ENCODE measurements at places on chromosomes 1 and 21.

DNA sequence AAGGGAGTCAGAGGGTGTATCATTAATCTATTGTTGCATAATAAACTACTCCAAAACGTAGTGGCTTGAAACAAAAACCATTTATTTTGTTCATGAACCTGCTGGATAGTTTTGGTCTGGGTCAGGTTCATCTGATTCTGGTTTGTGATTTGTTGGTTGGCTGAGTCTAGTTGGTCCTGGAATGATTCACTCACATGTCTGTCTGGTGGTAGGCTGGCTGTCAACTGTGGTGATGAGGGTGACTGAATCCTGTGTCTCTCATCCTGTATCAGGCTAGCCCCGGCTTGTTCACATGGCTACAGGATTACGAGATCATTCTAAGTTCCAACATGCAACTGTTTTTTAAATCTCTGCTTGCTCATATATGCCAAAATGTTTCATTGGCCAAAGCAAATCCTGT is 22.5 kb upstream of the SIKE1 start:
- DNase-seq = no peak

- peak; percentile 64 for DNase-seq
These were observed 105.9 kb upstream of the HNRNPU start for GRCh38 chr1:244970236-244970743.

DNA sequence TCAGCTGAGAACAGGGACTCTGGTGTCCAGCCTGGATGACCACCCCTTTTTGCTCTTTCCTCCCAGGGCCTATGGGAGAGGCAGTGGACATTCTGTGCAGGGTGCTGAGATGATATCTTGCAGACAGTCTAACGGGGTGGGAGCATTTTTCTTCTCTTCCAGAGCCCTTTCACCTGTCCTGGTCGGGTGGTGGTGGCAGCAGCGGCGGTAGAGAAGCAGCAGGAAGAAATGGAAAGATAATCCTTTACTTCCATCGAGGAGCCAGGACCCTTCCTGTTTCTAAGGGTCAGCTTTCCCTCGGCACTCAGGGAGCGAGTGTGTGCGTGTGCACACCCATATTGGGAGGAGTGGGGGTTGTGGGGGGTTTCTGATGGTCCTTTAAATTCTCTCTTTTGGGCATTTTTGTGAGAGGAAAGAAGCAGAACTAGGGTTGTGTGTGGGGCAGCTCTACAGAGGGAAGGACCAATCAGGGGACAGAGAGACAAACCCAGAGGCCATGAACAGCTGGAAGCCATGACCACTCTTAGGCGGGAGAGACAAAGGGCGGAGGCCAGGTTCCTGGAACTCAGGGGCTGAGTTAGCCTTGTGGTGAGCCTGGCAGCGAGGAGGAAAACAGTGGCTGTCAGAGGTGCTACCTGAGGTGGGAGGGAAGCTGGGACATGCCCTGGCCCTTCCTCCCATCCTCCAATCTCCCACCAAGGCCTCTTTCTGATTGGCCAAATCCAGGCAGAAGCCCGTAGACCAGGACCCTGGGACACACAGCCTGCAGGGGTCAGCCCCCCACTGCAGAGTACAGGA is 31.2 kb upstream of the CSF3R start:
- DNase-seq = no peak

DNA sequence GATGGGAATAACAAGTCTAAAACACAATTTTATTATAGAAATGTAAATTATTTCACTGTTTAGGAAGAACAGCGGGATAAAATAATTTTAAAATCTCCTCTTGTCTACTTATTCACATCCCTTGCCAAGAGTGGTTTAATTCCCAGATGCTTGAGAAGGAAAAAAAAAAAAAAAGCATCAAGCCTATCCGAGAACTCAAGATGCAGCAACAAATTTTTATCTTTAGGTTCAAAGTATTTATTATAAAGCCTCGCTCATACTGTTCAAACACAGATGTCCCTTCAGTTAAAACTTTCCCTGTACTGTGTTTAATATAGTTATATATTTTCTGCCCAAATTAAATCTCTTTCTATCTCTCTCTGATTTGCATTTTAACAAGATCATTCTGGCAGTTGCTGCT is 1615.8 kb downstream of the PLA2G4A start:
- no peak for DNase-seq

- DNase-seq = no peak
These were observed 75.1 kb downstream of the LAMC1 start for GRCh38 chr1:183098317-183098716.

DNA sequence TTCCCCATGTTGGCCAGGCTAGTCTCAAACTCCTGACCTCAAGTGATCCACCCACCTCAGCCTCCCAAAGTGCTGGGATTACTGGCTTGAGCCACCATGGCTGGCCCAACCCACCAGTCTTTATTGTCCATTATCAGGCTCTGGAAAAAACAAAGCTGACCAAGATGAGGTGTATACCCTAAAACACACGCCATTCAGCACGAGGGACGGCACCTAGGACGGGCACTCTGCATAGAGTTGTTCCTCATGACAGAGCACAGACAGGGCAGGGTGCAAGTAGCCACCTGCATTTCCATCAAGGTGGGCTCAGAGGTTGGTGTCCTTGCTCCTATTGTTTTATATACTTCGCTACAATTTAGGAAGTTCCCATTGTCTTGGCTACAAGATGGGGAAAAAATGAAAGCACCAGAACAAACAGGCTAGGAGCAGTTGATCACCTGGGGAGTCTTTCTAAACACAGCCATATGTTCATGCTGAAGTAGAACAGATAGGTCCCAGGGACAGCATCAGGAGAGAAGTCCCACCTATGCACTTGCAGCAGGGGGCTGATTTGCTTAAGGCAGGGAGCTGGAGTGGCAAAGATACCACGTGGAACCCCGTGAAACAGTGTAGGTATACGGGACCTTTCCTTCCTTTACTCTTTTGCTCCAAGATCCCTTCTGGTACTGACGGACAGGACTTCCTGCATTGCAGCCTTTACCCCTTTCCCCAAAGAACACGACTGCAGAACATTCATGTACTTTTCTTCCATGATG is 4.5 kb downstream of the KRTCAP2 start:
- DNase-seq = no peak

- no peak for DNase-seq
These were observed 466.1 kb downstream of the KCNT2 start for GRCh38 chr1:196142111-196142640.

GRCh38 chr1:2212532-2213491 is 15.3 kb upstream of the SKI start:
- DNase-seq = peak; percentile 51

DNA sequence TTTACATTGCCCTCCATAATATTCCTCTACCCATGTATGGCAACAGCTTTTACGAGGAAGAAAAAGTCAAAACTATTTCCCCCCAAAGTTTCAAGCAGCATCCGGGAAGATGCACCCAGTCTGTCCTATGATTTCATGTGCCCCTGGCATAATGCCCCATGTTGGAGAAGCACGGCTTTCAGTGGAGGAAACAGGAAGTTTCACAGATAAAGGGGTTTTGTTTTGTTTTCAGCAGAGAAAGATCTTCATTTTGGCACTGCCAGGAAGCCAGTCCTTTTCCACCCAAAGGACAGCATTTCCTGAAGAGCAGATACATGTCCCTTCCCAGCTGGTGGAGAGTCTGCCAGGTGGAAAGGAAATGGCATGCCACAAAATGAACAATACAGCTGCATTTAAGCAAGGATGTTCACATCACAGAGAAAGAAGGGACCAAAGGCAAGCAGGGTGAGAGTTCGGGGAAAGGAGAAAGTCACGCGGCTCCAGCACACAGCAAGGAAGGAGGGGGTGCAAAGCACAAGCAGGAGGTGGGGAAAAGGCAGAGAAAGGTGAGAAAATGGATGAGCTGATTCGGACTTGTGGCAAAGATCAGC is 95.3 kb upstream of the HIVEP3 start:
- DNase-seq = no peak

DNA sequence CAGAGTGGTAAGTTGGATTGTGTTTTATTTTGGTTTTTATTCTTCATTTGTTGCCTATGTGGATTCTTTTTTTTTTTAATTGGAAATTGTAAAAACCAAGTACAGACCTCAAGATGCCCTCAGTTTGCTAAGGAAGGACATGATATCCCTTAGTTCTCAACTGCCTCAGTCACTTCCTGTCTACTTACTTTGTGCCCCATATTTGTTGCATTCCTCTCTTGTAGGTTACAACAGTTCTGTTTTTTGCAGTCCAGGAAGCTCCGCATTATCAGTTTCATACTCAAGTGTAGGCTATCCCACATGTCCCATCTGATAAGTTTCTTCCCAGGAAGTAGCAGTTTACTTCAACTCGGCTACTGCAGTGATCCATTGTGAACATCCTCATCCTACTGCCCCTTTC is 82.0 kb downstream of the RPAP2 start:
- DNase-seq = no peak

DNA sequence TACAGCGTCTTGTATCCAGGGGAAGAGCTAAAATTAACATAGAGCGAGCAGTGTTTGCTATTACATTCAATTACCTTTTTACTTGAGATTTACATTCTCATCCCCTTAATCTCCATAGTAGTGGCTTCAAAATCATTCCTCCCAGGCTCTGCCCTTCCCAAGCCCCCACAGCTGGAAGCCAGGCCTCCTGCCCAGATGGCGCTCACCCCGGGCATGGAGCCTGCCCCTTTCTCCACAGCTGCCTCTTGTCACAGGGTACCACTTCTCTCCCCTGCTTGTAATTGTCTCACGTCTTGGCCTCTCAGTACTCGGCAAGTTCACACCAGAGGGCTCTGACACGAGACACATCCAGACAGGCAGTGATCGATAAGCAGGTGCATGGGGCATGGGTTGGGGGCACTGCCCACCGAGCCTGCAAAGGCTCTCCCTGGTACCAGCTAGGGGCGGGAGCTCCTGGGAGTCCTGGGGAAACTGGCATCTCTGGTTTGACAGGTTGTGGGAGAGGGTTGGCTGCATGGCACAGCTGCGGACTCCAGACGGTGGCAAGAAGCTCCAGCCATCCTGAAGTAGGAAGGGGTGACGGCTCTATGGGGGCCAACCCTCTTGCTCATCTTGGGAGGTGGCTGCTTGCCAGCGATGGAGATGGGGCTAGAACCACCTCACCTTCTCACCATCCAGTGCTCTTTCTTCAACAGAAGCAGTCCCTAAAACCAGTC is 20.1 kb downstream of the CASZ1 start:
- DNase-seq = no peak

- no peak for DNase-seq
These were observed 27.1 kb upstream of the TGFBR3 start for GRCh38 chr1:91913018-91913417.

- no peak for DNase-seq
These were observed 53.0 kb downstream of the BACH1 start for GRCh38 chr21:29351691-29352090.

GRCh38 chr1:230917284-230918135 is 49.2 kb upstream of the C1orf198 start:
- DNase-seq = peak; percentile 75

DNA sequence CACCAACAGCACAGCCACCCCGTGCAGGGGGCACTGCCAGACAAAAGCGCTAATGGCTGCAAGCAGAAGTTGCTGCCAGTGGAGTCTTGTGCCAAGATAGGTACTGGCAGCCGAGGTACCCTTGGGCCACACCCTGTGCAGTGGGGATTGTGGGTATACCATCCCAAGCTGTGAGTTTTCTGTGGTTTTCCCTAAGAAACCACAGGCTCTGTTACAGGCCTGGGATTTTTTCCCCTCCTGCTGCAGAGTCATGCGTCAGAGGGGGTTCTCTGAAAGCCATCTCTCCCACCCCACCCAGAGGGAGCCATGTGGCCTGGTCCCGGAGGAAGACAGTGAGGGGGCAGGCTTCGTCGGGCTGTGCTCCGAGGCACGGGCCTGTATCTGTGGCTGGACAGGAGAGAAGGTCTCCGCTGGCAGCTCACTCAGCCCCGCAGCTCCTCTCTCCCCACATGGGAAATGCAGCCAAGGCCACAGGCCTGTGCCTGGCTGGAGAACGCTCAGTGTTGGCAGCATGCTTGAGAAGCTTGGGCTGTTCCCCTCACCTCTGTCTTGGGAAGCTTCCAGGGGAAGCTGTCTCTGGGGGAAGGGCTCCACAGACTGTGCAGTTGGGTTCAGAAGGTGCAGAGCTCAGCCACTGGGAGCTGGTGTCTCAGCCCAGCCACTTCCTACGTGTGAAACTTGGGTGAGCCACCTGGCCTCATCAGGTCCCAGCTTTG is 42.5 kb downstream of the NEK2 start:
- no peak for DNase-seq

- no peak for DNase-seq
These were observed 12.1 kb downstream of the NDUFV3 start for GRCh38 chr21:42905195-42905594.

DNA sequence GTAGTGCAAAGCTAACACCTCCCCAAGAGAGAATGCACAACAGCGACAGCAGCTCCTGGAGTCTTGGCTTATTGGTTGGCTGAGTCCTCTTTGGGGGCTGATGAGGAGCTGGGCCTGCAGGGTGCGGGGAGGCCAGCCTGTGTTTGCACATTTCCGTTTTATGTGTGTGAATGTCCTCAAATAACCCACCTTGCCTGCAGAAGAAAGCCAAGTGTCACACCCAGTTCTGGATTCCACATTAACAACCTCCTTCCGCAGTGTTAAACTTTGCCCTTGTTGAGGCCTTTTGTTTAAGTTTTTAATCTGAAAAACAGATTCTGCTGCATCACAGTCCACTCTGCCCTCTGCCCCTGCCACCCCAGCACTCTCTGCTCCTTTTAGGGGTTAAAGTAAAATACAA is 274.5 kb downstream of the TM2D1 start:
- DNase-seq = no peak

DNA sequence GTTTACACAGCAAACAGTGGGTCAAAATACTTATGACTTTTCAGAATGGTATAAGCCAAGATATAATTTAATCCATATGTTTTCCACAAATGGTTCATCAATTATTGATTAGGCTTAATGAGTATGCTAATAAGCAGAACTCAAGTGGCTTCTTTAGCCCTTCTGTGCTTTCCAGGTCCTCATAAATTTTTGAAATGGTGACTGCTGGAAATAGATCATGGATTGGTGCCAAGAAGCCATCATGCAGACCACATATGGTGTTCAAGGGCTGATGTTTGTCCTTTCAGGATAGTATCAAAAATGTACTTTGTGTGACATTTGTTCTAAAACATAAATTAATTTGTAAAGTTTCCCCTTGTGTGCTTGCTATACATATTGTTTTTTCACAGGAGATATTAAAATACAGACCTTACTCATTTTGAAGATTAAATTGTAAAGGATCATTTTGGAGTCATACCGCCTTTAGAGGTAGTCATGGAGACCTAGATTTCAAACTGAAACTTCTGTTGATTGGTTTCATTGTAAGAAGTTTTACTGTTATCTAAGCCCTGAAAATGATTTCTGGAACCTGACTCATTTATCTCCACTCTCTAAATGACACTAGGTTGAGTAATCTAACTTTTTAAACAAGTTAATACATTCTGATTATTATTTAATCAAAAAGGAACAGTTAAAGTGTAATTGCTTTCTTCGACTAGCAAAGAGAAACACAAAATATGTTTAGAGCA is 507.9 kb downstream of the PLA2G4A start:
- no peak for DNase-seq

DNA sequence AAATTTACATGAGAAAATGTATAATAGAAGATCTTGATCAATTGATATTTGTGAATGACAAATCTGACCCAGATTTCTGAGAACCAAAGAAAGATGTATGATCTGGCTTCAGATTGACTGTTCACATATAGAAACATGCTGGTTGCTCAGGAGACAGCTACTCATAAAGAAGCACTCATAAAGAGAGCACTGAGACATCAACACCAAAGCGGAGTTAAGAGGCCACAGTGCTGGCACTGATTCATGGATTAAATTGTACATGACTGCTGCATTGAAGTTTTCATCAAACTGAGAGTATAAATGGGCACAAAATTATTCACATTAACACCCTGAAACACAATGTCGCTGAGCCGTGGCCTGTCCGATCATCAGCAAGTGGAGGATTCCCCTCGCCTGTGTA is 46.2 kb downstream of the SH3GLB1 start:
- DNase-seq = no peak
